ENCODE measurements at places on chromosomes 4 and X.

DNA sequence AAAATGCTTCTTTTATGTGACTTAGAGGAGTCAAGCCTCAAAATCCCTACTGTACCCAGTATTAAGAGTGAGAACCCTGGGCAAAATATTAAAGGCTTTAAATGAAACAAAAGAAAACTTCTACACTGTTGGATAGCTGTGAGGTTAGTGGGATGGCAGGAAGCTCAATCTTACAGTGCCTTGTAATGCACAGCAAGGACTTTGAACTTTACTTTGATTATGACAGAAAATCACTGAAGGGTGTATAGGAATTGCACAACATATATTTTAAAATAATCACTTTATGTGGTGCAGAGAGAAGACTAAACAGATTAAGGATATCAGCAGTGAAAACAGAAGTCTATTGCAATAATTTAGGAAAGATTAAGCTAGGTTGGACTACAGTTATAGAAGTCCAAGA is 1333.4 kb downstream of the ADGRL3 start:
- no peak for DNase-seq

DNA sequence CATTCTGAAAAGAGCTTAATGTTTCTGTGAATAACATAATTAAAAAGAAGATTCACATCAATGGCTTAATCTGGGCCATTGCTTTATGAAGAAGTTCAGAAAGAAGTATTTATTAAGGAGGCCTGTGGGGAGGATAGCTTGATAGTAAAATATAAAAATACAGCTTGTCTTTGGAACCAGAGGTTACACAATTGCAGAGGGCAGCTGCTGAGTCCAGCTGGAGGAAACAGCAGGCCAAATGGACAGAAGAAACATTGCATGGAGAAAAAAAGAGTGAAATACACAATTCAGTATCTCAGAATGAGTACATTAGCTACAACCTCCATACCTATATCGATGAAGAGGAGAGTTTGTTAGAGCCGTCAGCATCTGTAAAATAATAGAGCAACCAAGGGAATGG is 148.0 kb upstream of the NPY2R start:
- no peak for DNase-seq

DNA sequence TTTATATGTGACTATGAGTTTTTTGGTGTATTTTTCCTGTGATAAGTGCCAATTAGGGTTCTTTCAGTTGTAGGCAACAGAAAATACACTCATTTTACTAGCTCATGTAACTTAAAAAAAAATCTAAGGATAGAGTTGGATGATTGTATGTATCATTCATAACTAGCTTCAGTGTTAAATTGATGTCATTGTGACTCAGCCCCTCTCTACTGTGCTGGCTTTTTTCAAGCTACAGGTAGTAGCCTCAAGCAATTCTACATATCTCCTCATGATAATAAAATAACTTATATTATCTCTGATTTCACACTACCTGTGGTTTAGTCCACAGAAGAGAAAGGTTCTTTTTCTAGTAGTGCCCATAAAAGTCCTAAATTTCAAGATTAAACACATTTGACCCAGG is 11.9 kb downstream of the WDR17 start:
- DNase-seq: no peak

DNA sequence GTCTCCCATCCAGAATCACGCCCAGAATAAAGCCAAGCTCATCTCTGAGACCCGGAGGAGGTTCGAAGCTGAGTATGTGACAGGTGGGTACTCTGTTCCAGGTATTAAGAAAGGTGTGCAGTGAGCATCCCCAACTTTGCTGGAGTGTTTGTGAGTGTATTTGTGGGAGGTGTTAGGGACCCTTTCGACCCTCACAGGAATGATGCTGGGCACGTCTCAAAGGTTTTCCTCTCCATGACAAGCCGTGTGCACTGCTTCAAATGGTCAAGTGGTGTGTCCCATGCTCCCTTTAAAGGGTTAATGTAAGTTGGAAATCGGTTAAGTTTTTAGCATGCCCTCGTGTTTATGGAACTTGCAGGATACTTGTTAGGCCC is 442 bp downstream of the MOSPD2 start:
- DNase-seq: no peak

DNA sequence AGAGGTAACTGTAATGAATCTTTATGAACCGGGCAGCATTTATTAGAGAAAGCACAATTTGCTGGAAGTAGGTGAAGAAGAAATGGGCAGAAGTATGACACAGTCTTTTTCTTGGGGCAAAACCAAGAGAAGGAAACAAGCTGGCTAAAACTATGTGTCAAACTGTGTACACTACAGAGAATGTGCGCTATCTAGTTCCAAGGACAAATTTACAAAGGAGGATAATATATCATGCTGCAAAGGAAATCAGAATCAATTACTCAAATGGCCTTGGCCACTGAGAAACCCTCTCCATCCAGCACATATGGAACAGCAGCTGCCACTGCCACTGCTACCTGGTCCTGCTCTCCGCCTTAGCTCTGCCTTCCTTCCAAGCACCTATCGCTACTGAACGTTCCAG is 17.1 kb upstream of the MECP2 start:
- DNase-seq: no peak

GRCh38 chr4:47641755-47642154 is 156.7 kb downstream of the ATP10D start:
- no peak for DNase-seq
